NCI-H1417 (cell line): ENCODE measurements at places on chromosomes 6 and 20.

GRCh38 chr20:48586730-48587129 lies 241.1 kb downstream of the PREX1 start:
- DNase-seq: no peak

DNA sequence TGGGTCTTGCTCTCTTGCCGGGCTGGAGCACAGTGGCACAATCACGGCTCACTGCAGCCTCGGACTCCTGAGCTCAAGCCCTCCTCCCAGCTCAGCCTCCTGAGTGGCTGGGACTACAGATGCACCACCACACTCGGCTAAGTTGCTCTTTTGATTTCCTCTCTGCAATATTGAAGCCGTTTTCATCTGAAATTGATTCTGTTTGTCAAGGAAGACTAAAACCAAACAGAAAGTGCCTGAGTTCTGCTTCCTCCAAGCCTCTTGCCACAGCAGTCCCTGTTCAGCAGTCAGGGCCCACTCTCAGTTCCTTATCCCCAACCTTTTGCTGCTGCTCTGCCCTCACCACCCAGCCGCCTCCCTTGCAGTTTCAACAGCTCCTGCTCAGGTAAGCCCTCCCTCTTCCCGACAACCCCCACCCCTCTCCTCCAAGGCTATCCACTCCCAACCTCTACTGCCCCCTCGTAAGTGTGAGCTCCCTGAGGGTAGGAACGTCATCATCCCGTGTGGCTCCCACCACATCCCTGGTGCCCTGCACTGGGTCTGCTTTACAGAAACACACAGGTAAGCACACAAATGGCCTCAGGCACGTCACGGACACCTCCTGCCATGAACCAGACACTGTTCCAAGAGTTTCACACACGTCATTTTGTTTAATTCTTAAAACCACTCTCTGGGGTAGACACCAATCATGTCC lies 70.7 kb upstream of the TAB2 start:
- no peak for DNase-seq

DNA sequence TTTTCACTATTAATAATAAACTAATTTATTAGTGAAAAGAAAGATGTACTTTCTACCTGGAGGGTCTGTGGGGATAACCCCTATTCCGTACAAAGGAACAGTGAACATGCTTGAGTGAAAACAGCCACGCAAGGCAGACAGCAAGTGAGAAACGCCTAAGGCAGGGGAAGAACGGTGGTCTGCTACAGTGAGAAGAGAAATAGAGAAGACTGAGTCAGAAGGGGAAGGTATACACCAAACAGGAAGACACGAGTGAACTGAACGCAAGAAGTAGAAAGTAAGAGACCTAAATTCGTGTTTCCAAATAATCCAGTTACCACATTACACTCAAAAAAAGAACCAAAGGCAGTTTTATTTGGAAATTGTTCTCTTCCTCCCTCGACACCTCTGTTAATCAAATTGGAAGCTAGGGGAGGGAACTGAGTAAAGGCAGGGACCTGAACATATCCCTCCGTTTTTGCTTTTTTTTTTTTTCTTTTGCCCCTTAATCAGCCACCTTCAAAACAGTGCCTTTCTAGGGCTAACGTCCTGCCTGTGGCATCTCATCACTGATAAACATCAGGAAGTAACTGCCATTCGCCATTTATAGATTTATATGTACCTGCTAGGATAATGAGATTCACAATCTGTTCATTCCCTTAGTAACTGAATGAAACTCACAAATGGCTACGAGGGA lies 48.9 kb downstream of the ATXN1 start:
- no peak for DNase-seq

- DNase-seq: peak; percentile 96
Observed at GRCh38 chr20:38125157-38126056, 39.7 kb downstream of the TGM2 start.
